ENCODE measurements at places on chromosomes 5 and 9.

GRCh38 chr5:157817387-157817702 lies 41.6 kb downstream of the CLINT1 start:
- DNase-seq, result no peak

- DNase-seq, result peak; percentile 21
Observed at GRCh38 chr5:89954916-89955315, 454.6 kb downstream of the CETN3 start.

- DNase-seq, result no peak
Observed at GRCh38 chr5:32109236-32109635, 64.9 kb downstream of the GOLPH3 start.

GRCh38 chr5:118519466-118519865 lies 468.9 kb downstream of the DTWD2 start:
- DNase-seq, result no peak

- DNase-seq, result no peak
Observed at GRCh38 chr9:116689486-116690032, 2.5 kb downstream of the TRIM32 start.

DNA sequence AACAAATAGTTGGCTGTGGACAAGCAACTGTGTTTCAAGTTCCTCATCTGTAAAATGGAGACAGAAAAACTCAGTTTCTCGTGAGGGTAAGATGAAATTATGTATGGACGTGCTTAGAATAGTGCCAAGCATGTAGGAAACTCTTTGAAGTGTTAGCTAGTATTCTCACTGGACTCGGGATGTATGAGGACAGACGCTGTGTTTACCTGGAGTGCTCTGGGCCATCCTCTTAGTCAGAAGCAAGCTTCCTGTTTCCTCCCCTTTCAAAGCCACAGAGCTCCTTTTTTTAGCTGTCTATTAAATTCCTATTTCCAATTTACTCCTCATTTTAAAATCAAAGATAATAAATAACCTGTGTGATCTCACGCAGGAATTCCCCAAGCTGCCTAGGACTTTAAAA lies 23.8 kb upstream of the IQGAP2 start:
- DNase-seq, result no peak

GRCh38 chr9:61673664-61674381 lies 484.0 kb downstream of the SPATA31A7 start:
- DNase-seq, result no peak

DNA sequence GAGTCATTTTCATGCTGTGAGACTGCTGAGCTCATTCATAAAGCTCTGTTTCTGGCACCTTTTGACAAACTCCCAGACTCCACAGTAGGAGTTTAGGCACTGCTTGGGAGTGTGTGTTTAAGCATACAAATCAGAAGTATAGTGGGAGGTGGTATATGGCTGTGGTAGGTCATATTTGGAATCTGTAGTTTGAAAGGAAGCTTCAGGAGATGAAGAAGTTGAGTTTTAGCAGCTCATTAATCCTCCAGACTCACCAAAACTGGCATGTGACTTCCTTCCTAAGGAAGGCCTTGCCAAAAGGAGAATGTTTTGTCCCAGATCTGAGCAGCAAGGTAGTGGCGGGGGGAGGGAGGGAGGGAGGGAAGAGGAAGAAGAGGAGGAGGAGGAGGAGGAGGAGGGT lies 52.8 kb downstream of the SAXO1 start:
- DNase-seq, result no peak

DNA sequence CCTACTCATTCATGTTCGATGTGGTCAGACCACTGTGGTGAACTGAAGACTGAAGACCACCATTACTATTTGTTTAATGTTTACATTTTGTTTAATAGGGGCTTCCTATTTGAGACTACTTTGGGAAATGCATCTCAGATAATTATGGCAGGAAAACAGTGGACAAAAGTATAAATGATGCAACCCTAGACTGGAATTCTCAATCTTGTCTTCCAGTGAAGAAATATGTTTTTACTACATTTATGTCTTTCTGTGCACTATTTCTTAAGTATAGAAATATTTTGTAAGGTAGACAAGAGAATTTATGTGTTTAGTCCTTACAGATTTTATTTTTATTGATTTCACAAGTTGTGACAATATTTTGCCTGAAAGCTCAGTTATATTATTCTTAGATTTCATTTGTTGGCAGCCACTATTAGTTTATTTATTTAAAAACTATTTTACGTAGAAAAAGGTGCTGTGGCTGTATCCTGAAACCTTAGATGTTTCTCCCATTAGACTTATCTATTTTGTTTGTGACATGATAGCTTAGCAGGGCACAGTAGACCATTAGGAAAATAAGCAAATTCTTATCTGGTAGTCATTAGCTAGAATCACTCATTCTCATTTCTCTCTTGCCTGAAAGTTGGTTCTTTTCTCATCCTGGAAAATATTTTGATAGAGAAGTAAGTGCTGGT lies 39.4 kb upstream of the MRPS30 start:
- no peak for DNase-seq

DNA sequence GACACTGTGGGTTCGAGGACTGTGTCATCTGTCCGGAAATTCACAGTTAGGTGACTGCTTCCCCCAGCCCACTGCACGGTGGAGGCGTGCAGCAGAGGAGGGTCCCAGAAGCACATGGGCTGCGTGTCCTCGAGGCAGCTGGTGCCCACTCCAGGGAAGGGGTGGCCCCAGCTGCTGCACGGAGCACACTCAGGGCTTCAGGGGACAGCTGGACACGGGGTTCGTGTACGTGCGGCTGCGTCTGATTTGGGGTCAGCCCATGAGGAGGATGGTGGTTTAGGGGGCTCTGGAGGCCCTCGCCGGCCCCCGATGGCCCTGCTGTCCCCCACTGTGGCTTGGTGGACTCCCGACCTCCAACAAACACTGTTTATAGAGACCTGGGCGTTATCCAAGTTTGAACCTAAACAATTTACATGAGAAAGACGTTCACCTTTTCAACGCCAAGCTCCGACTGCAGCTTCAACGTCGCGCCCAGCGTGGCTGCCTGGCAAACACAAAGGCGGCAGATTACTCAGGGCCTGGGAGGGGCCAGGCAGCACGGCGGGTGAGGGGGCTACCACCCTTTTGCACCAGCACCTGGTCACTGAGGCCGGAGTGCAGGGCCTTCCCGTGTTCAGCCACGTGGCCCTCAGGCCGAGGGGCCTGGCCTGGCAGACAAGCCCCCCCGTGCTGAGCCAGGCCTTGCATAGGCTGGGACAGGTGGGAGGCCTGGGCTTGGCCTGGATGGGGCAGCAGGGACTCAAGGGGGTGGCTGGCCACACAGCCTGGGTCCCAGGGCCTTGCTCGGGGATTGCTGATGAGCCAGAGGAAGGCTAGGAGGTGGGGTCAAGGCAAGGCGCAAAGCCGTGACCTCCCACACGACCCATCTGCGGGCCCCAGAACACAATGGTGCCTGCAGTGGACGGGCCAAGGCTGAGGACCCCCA lies 55.2 kb downstream of the EXD3 start:
- no peak for DNase-seq

GRCh38 chr9:93306081-93306480 lies 122.1 kb downstream of the WNK2 start:
- DNase-seq, result no peak

DNA sequence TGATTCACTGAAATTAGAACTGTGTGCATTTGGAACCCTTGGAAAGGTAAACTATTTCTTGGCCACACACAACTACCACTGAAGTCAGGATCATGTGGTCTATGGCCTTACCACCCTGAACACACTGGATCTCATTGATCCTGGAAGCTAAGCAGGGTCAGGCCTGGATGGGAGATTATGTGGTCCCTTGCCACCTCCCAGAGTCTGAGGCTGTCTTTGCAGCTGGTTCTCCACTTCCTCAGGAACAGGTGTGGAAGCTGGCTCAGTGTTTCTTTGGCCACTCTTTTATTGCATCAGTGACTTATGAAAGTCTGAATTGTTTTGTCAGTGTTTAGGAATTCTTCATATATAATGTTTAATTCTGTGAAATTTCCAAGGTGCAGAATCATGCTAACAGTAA lies 89.2 kb downstream of the TEK start:
- DNase-seq, result peak; percentile 23

DNA sequence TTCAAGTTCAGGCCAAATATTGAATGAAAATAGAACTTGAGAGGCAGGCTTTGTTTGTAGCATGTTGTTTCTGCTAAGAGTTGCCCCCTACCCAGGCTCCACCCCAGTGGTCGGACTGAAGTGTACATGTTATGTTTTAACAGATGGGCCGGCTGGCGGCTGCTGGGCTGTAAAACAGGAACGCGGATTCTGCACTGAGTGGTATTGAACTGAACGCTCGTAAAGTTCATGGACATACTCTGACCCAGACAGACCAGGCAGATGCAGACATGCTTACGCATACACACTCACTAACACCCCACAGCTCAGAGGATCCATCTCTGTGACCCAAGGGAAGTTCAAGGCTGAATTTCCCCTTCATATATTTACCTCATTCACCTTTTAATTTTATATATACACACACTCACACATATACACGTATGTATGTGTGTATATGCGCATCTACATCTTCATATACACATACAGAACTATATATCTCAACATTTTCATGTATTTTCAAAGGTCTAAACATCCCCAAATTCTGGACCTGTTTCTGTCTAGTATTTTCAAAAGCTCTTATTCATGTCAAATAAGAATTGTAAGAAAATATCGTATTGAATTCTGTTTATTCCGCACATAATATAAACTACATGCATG lies 1.4 kb downstream of the MARCHF3 start:
- DNase-seq, result no peak

- DNase-seq, result no peak
Observed at GRCh38 chr9:13083963-13084528, 195.4 kb downstream of the MPDZ start.

- DNase-seq, result no peak
Observed at GRCh38 chr5:81558188-81558587, 164.3 kb upstream of the ACOT12 start.

GRCh38 chr9:97594381-97594921 lies 38.7 kb downstream of the TSTD2 start:
- DNase-seq, result no peak

GRCh38 chr5:56693220-56693579 lies 122.1 kb upstream of the MAP3K1 start:
- DNase-seq, result no peak

- no peak for DNase-seq
Observed at GRCh38 chr9:113503613-113504211, 40.2 kb downstream of the RGS3 start.

DNA sequence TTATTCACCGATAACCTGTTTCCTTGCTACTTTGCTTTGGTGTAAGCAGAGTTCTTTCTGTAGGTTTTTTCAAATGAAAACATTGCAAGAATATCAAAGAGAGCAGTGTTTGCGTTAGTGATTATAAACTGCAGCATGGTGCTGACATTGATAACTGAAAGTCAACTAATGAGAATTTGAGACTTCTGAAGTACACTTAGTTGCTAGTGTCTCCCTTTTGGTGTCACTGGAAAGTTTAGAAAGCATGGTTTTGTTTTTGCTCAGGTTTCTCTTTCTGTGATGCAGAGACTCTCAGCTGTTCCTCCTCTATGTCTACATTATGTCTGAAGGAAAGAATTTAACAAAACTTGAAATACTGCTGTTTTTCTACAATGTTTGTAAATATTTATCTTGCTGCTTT lies 80.2 kb upstream of the ZNF169 start:
- no peak for DNase-seq

DNA sequence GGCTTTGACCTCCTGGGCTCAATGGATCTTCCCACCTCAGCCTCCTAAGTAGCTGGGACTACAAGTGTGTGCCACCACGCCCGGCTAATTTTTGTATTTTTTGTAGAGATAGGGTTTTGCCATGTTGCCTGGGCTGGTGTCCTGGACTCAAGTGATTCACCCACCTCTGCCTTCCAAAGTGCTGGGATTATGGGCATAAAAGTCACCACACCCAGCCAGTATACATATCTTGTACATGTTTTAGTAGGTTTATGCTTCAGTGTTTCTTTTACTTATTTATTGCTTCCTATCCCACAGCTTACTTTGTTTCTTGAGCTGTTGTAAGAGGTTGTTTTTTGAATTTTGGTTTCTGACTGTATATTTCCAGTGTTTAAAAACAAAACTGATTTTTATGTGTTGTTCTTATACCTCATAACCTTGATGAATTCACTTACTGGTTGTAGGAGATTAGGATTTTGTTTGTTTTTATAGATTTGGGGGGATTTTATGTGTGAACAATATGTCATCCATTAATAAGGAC lies 12.9 kb downstream of the FBXW5 start:
- no peak for DNase-seq

GRCh38 chr9:136626740-136627642 lies 35.7 kb upstream of the EGFL7 start:
- peak; percentile 54 for DNase-seq

DNA sequence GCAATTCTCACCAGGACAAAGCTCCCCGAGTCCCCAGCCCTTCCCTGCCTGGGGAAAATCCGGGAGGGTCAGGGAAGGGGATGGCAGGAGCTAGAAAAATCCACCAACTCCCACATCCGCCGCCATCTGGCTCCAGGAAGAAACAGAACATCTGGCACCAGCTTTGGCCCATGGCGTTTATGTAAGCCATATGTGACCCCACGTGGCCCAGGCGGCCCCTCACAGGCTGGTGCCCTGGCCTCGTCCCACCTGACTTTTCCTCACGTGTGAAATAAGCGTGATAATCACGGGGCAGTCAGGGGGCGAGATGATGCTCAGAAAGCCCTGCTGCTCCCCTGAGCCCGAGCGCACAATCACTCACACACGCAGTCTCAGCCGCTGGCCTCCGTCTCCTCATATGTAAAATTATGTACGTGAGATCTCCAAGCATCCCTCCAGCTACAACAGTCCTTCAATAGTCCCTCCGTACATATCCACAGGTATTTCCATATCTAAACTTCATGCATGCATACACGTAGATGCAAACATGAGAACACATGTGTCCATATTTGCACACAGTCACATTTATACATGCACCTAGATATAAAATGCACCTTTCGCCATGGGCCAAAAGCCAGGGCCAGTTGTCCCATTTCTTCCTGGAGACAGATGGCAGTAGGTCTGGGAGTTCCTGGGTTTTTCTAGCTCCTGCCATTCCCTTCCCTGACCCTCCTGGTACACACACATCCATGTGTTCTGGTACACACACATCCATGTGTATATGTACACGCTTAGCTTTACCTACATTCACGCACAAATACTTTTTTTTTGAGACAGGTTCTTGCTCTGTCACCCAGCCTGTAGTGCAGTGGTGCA lies 28.9 kb downstream of the PLPP7 start:
- no peak for DNase-seq

DNA sequence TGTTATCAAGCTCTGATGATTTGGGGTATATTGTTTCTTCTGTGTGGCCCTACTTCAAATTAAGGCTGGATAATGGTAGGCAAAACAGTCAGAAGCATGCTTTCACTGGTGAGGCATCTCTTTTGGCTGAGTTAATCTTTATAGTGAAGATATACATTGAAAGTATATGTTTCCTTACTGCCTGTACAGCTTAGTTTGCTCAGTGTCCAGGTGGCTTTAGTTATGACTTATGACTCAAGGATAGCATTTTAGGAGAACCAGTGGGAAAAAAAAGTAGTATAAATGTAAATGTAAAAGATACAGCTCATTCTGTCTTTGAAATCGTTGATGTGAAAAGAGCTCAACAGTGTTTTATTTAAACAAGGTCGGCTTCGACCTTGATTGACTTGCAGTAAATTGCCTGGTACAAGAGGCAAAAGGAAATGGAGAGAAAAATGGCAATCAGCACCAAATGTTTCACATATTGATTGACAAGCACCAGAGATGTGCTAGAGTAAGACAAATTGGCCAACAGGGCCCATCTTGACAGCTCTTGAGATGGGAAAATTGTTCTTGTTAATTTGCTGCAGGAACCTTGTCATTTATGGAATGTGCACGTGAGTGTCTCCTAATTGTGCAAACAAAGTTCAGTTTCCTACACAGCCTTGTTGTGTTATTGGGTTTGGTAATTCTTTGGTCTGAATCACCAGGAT lies 447.4 kb upstream of the WWC1 start:
- no peak for DNase-seq
